ENCODE measurements at places on chromosomes 5 and 9.

DNA sequence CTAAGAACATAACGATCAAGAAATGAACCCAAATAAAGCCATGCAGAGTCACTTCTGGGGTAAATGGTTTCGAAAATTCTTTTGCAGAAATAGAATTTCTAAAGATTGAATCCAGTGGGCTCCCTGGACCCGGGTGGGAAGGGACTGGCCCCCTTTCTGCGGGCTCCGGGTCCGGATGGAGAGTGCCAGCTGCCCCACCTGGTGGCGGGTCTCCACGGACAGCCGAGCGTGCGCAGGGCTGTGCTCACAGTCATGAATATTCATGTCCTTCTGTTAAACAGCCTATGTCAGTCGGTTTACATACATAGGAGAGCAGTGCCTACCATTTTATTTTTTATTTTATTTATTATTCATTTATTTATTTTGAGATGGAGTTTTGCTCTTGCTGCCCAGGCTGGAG lies 4.7 kb upstream of the PPP1R26 start:
- no peak for DNase-seq

GRCh38 chr9:130543368-130543767 lies 36.0 kb upstream of the FUBP3 start:
- DNase-seq: no peak

DNA sequence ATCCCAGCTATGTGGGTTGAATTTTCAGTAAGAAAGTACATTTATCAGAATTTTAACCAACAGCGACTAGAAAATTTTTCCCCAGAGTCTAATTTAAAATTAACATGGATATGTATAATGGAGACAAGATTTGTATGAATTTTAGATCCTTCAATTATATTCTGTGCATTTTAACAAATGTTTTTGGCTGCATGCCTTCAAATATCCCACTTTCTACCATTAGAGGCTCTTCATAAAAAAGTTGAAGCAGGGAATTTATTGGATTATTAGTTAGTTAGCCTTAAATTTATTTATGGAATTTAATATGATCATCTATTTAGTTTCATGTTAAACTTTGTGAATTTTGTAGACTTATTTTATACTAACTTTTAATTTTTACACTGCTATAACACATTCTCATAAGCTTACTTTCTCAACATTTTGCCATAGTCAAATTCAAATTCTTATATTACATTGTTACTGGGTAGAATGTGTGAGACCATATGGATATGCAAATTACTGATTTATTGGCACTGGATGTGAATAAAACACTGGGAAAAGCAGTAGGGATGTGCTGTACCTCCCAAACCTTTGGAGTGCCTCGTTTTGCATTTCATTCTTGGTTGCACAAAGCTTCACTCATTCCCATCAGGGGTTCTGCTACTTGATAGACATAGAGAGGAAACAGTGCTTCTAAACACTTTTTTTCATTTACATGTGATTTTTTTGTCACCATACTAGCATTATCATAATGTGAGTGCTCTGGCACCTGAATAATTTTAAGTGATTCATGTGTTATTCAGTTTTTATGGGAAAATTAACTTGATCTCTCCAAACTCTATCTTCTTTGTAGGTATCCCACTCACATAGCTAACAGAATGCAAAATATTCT lies 491.8 kb upstream of the COX7C start:
- DNase-seq: no peak

GRCh38 chr5:78638423-78638822 lies 10.1 kb downstream of the LHFPL2 start:
- no peak for DNase-seq

DNA sequence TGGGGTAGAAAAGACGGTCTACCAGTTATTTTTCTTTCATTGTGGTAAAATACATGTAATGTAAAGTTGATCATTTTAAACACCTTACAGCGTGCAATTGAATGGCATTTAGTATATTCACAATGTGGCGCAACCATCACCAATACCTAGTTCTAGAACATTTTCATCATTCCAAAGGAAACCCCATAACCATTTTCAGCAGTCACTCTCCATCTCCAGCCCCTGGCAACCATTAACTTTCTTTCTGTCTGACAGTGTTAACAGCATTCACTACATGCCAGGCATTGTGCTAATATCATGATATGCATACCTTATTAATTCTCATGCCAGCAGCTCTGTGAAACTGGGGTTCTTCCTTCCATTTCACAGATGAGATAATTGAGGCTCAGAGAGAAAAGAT lies 32.0 kb downstream of the PTGS1 start:
- DNase-seq: no peak

DNA sequence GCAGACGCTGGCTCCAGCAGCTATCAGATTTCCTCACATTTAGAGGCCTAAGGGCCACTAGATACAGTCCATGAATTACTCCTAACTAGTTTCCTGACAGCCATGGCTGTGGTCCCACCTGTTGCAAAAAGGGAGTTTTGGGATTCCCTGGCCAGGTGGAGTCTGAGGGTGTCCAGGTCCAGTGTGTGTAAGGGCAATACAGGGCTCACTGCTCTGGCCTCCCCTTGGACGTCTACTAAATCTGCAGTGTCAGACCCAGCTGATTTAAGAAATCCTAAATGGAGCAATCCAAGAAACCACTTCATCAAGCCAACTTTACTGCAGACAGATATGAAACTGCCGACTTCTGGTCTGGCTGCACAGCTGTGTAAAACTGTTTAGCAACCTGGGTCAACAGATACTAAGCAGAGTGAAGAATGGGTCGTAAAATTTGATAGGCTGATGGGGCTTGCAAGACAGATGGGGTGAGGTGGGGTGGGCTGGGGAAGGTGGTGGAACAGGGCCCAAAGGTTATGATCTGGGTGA lies 116.4 kb downstream of the GADD45G start:
- no peak for DNase-seq

- no peak for DNase-seq
These were observed 5.6 kb downstream of the EXD3 start for GRCh38 chr9:137417161-137418021.

GRCh38 chr5:35442885-35443639 lies 174.6 kb upstream of the SPEF2 start:
- DNase-seq: no peak

DNA sequence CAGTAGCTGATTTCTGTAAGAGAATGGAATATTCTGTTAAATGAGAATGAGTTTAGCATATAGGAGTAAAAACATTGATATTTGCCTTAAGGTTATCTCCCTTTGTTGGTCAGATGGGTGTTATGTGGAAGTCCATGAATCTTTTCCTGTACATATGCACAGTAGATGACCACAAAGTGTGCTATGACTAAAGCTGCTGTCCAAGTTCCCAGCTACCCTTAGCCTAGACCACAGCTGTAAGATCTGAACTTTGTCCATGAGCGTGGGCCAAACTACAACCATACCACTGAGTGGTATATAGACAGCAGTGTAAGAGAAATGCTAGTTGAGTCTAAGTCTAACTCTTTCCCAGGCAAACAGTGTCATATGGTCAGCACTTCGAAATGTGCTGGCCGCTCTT lies 48.8 kb downstream of the CD180 start:
- DNase-seq: no peak

DNA sequence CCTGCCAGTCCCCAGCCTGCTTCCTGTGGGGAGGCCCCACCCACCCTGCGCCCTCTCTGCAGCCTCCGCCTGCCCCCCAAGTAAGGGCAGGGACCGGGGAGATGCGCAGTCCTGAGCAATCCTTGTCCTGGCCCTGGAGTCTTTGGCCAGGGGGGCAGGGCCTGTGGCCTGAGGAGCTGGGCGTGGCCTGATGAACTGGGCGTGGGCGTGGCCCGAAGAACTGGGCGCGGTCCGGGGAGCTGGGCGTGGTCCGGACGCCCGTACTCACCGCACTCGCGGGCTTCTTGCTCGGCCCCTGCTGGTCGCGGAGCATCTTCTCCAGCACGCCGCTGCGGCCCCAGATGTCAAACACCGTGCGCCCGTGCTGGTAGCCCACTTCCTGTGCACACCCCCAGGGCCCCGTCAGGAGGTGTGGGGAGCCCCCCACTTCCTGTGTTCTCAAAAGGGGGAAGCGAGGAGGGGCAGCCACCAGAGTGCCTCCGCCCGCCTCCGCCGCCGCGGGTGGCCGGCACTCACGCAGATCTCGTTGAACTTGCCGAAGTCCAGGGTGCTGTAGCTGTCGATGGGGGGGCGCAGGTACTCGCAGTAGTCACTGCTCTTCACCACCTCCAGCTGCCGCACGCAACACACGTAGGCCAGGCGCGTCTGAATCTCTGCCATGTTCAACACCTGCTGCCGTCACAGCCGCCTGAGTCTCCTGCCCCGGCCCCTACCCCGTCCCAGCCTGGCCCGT lies 2.7 kb upstream of the NSMF start:
- DNase-seq: peak; percentile 24

DNA sequence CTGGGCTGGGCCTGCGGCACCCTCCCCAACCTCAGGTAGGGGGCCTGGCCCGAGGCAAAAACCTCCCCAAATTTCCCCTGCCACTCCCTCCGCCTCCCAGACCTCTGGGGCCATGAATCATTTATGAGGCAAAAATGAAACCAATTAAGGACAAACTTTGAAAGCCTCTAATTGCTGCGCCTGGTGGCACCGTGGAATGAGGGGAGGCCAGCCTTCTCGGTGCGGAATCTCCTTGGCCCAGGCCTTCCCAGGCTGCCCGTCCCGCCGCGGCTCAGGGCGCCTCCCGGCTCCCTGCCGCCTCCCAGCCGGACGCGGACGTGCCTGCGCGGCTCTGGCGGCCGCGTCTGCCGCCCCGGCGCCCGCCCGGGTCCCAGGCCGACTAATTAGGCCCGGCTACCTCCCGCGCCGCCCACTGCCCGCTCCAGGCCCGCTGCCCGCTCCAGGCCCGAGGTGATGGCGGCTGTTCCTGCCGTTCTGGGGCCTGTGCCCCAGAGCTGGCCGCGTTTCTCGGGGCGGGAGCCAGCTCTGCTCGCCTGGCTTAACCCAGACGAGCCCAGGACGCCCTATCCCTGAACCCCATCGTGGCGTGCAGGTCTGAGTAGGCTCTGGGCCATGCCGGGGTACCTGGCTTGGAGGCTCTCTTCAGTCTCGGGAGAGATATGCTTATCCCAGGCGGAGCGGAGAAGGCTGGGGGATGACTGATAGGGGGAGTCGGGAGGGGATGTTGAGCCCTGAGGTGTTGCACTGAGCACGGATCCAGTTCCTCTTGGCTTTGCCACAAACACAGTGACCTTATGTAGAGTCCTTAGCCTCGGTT lies 20.1 kb downstream of the CXXC5 start:
- DNase-seq: no peak

DNA sequence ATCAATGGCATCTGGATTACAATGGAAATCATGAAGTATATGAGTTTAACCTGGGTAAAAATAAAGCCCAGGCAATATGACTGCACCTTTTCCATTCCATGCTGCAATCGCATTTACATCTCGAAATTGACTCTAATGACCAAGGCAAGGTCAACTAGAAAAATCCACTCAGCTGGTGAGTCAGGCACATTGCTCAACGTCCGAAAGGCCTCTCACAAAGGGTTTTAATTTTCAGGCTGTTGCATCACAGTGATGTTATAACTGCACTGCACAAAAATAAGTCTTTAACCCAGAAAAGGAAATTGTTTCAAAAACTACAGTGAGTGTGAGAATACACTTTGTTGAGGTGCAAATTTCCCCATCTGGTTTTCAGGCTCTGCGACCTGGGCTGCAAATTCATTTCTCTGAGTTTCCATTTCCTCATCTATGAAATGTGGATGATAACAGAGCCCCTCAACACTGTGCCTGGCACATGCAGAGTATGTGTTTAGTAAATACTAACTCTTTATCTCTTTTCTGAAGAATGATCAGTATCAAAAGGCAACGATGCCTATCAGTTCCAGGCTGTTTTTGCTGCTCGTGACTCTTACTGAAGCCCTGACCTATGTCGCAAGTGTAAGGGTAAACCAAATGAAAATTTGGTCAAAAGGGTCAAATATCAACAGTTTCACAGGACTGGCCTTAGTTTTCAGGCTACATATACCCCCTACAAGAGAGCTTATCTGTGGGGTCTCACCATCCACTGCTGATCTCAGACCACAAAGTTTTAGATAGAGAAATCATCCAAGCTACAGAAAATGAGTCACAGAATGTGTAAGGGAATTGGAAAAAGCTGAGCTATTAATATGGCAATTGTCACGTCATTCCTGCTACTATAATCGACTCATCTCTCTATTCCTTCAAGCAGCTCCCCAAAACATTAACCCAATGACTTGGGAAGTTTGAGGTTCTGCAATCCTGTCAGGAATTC lies 4.1 kb downstream of the NFIL3 start:
- no peak for DNase-seq

GRCh38 chr5:1292846-1293415 lies 1.9 kb downstream of the TERT start:
- no peak for DNase-seq

GRCh38 chr5:179371681-179372680 lies 26.7 kb upstream of the ADAMTS2 start:
- no peak for DNase-seq

GRCh38 chr5:81393783-81394718 lies at the start of gene ACOT12:
TSS of gene ACOT12 (minus strand) at chr5:81394134. CDS start at chr5:81394114, 20 bp downstream.
- no peak for DNase-seq

GRCh38 chr9:20358207-20358606 lies 264.1 kb downstream of the MLLT3 start:
- DNase-seq: no peak

DNA sequence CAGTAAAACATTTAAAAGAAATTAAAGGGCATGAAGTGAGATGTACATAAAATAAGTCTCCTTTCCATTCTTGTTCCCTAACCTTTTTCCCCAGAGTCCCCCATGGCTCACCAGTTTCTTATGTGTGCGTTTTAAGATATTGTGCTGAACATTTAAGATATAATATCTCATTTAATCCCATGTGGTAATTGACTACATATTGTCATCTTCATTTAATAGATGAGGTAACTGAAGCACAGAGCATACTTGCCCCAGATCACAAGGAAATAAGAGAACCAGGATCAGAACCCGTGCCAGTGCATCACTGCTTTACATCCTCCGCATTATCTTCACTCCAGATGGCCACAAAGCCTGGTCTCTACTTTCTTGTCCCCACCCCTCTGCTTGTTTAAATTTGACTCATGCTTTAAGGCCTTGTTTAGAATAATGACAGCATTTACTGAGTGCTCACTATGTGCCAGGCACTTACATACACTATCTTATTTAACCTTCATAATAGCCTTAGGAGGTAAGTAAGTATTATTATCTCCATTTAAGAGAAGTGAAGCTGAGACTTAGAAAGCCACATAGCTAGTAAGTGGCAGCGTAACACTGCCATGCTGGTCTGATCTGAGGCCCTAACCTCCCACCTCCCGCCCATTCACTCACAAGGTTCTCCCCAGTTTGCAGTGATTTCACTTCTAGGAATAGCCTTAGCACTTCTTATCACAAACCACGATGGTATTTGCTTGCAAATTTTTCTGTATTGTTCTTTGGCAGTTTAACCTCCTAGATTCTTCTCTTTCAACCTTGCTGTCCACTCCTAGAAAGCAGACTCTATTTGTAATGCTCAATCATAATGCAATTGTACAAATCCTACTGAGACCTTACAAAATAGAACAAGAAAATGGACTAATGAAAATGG lies 78.4 kb upstream of the IL6ST start:
- no peak for DNase-seq

GRCh38 chr9:38036359-38037084 lies 32.5 kb downstream of the SHB start:
- no peak for DNase-seq

GRCh38 chr9:68704814-68705530 lies at the start of gene PIP5K1B:
TSS of gene PIP5K1B (plus strand) at chr9:68705240. CDS start at chr9:68822615, 117,375 bp downstream.
- DNase-seq: peak; percentile 61
